ENCODE measurements at places on chromosomes 13 and 19.
A peak's percentile ranks its signal among the peaks of the same experiment; 100 is the strongest.

- no peak for DNase-seq
Observed at GRCh38 chr19:24159707-24160106, 72.7 kb downstream of the ZNF254 start.

GRCh38 chr19:45499196-45500180, 1.2 kb downstream of the PPM1N start:
- DNase-seq = no peak

DNA sequence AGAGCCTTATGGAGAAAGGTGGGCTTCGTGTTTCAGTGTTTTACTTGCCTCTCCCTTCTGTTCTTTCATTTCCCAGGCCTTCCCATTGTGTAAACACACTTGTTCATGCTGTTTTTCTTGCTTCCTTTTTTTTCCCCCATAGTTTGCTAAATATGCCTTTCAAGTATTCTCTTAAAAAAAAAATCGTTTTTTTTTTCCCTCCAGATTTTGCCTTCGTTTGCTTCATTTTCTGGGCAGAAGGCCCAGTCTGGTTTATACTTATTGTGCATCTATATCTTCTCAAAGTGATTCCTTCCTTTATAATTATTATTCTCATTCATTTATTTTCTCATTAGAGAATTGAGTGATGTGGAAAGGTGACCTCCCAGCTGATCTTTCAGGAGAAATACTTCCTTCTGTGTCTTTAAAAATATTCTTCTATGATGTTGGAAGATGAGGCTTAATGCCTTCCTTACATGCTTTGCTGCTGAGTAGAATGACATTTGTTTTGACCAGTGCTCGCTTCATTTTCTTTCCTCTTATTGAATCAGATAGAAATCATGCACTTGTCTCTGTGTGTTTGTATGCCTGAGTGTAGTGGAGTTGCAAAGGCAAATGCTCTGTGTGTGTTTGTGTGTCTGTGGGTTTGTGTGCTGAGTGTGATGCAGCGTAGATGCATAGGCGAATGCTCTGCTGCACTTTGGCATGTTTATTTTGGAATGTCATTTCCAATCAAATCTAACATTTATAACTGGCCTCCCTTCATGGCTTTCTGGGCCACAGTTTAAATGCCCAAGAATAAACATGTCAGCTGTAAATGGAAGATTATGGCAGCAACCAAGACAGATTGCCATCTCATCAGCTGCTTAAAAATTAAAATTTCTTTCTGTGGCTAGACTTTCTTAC, 591.4 kb downstream of the FGF9 start:
- no peak for DNase-seq

DNA sequence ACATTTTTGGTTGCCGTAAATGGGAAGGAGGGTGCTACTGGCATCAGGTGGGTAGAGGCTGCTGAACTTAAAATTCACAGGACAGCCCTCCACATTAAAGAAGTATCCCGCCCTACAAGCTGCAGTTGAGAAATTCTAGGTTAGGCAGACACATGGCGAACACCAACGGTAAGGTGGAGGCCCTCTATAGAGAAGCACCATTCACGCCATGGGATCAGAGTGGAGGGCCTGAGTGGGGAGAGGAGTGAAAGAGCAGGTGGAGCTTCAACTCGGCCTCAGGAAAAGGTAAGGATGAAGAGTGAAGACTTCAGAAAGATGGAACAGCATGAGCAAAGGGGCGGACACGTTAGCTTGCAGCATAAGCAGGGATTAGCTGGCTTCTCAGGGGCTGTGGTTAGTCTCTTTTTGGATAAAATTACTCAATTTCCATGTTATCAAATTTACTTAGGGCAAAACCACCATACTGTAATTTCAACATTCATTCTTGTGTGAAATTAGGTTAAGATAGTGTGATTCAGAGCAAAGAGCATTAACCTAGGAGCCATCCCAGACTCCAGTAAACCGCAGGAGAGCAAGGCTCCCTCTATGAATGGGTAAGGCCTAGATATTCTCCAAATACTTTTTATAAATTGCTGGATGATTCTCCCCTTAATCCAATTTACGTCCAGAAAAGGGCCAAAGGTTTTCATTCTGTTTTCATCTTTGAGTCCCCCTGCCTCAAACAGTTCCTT, 1.2 kb downstream of the EEF1AKMT1 start:
- DNase-seq = no peak

DNA sequence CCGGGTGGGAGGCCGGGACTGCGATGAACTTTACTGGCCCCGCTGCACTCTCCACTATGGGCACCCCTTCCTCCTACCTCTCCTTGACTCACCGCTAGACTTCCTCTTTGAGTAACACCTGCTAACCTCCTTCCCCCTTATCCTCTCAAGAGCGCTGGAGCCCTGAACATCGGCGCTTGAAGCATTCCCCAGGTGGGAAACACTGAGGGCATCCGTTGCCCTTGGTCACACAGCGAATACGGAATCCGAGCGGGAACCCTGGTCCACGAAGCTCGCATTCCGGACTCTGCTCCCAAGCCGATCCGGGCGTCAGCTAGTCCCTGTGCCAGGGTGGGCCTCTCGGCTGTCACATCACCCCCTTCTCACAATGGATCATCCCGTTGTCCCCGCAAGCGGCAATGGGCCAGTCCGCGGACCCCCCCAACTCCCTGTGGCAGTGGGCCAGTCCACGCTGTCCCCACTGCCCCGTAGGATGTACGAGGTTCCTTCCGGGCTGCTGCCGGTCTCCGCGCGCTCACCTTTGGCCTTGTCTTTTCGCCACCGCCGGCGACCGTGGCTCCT, 4.2 kb downstream of the LIPE start:
- DNase-seq = peak; percentile 45

DNA sequence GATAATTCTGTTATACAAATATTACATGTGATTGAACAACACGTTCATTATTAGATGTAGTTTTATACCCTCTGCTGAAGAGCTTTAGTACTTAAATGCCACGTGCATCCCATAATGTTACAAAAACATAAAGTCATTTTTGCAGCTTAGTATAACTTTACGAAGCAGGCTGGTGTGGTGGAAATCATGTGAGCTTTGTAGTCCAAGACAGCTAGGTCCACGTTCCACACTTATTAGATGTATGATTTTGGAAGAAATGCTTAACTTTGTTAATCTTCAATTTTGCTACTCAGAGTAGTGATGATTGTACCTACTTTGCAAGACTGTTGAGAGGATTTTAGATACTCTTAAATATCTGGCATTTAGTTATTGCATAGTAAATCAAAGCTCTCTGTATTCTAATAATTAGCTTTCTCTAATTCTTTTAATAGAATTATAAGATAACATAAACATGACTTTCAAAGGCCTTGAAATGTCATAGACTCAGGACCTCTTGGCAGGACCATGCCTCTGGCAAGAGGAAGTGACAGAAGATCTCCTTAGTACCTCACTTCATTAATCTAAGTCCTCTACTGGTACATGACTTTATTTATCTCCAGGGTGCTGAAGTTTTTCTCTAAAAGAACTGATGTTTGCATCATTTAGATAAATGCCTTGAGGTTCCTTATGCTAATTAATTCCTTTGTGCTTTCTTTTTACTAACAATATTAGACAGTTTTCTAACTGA, 153.7 kb downstream of the PCDH20 start:
- no peak for DNase-seq

GRCh38 chr13:20923272-20923671, 20.7 kb upstream of the XPO4 start:
- DNase-seq = no peak

GRCh38 chr19:37333457-37333856, 37.4 kb upstream of the ZNF527 start:
- DNase-seq = no peak

GRCh38 chr19:3697671-3698385, 2.4 kb downstream of the PIP5K1C start:
- DNase-seq = no peak

GRCh38 chr13:111116856-111117255, 1.7 kb downstream of the ARHGEF7 start:
- DNase-seq = no peak

DNA sequence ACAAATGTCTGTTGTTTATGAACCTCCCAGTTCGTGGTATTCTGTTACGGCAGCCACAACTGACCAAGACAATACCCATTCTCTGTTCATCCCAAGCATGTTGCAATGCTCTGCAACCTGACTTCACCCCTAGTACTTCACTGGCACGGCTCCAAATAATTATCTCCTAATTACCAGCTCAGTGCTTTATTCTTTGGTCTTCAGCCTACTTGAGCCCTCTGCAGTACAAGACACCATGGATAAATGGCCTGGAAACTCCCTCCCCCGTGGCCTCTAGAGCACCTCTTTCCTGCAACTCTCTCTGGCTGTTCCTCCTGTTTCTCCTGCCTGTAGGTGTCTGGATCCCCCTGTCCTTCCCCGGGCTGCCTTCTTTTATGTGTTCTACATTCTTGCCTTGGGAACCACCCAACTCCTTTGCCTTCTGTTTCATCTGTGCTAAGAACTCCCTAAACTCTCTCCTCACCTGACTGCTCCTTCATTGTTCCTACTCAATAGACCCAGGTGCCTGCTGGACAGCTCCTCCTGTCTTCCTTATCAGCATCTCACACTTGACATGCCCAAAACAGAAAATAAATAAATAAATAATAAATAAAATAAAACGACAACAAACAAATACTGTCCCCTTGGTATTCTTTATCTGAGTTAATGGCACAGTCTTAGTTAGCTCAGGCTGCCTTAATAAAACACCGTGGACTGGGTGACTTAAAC, 200.4 kb upstream of the IPO5 start:
- DNase-seq = no peak

DNA sequence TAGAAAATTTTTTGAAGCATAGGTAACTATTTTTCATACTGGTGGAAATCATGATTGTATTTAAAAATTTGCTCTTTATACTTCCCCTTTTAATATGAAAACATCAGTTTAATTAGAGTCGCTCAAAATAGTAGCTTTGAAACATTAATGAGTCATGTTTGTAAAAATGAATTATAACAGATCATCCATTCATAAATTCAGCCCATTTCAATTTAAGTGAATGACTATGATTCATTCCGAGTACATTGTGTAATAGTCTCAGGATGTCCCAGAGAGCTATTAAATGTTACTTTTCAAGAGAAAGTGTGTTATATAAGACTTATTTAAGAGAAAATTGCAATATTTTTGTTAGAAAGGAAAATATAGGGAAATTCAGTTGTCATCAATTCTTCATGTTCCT, 111.0 kb downstream of the FNDC3A start:
- DNase-seq = no peak

- DNase-seq = no peak
Observed at GRCh38 chr19:6412447-6413091, 12.0 kb downstream of the KHSRP start.

DNA sequence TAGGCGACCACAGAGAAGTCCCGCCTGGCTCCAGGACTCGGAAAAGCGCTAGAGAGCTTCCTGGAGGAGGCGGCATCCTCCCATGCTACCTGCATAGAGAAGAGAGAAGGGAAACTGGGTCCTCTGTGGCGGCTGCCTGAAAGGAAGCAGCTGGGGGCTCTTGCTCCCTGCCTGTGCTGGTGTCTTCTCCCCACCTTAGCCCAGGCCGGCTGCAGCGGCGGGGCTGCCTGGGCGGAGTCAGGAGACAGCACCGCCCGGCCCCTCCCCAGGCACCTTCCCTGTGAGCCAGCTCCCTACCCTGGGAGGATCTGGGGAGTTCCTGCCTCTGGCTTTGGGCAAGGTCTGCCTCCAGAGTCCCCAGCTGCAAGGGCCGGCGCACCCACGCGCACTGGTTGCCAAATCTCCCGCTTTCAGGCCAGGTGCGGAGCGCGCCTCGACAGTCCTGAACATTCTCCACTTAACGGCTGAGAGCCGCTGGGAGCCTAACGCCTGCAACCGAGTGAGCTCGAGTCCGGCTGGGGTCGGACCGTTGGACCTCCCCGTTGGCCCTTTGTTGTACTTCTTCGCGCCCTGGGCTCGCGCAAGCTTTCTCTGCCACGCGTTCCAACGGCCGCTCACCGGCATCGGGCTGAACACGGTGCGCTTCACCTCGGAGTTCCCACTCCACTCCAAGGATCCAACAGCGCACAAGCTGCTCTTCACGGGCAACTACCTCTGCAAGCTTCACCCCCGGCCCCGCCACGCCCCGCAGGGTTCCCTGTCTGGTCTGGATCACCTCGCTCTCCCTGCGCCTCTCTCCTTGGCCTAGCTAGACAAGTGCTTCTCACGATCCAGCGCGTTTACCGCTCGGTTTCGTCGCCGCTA, 21.8 kb upstream of the ZNF30 start:
- no peak for DNase-seq

DNA sequence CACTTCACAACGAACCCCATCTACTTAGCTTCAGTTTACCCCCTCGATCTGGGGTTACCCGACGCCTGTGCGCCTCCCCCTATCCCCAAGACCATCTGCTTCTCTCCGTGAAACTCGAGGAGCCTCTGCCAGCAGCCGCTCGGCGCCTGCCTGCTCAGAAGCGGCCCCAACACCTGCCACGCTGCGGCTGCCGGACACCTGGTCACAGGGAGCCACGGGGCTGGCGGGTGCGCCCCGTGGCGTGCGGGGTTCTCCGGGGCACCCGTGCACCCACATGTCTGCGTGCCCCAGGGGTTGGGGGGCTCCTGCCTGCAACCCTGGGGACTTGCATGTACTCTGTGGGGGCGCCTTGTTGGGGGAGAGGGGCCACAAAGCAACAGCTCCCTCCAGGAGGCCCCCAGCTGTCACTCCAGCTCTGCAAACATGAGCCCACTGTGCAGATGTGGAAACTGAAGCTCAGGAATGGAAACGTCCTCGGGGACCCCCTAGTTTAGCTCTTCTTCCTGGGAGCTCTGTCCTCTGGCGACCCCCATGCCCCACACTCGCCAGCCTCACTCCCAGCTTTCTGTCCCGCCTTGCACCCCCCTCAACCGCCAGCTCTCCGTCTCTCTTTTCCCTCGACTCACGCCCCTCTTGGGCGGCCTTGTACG, 7.0 kb upstream of the SEMA6B start:
- no peak for DNase-seq

DNA sequence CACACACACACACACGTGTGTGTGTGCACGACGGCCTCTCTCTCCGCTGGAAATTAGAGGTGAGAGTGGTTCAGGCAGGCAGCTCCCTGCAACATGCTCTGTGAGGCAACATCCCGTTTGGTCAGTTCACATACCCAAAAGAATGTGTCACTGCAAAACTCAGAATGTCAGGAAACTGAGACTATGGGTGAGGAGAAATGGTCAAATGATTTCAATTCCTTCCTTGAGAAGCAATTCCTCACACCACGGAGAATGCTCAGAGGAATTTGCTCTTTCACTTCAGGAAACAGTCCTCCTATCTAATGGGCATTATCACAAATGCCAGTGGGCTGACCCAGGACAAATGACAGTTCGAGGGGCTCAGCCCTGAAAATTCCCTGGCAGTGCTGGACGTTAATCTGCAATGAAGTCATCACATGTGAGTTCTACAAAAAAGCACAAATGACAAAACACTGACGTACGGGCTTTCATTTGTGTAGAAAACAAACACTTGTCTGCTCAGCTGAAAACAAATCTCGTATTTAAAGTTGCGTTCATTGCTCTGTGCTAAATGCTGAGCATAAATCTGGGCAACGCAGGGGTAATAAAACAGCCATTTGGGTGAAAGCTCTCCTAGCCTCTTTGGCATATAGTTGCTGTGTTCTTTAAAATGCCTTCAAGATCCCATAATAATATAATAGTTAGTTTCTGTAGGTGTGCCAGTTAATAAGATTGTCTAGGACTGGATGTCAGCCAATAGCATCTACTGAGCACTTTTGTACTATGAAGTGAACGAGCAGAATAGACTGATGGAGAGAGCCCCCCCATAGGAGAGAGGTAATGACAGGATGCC, 18.6 kb upstream of the LATS2 start:
- DNase-seq = no peak

GRCh38 chr13:32802159-32802558, 214.1 kb upstream of the KL start:
- no peak for DNase-seq

- DNase-seq = no peak
Observed at GRCh38 chr13:22594041-22594440, 586.7 kb upstream of the SGCG start.

All from left renal pelvis (tissue), 4 donors.